Frontal cortex (tissue), 4 donors: ENCODE measurements at places on chromosomes 1 and 21. TPM values are rescaled to one million over a fixed set of nuclear protein-coding genes. Genes with fewer than 3 reads are reported as not detected.

- DNase-seq, result no peak
Measured at GRCh38 chr1:225660544-225660946, 7.6 kb upstream of the ENAH start.

GPR161 gene
- 76.2 TPM for total RNA-seq

TMPRSS15 gene
- not detected for total RNA-seq

DNA sequence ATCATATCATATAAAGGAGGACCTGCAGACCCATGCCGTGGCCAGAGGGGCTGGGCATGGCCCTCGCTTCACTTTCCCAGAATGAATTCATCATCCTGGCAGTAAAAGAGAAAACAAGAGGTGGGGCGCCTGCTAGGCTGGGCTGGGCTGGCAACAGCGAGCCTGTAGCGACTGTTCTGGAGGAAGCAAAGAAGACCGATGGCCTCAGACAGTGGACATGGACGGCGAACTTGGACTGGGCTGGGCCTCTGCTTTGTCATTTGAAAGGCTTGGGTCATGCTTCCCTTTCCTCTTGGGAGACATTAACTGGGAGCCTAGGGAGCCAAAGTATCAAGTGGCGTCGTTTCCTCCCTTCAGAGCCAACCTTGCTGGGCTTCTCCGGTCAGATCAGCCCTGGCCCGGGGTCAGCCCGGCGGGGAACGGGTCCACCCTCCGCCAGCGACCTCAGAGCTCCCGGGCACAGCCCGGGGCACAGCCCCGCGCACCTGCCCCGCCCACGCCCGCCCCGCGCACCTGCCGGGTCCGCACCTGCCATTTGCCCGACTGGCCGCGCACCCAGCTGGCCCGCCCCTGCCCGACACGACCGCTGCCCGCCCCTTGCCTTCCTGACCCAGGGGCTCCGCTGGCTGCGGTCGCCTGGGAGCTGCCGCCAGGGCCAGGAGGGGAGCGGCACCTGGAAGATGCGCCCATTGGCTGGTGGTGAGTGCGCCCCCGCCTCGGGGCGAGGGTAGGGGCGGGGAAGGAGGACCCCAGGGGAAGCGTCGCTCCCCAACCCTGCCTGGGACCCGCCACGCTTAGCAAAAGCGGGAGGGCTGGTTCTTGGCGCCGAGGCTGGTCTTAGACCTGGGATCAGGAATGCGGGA is at the start of gene FAM3B:
FAM3B (plus strand) TSS at position 602 of the 863 bp plus-strand sequence; CDS start at position 681, 79 bp downstream.
- DNase-seq, result no peak

DNA sequence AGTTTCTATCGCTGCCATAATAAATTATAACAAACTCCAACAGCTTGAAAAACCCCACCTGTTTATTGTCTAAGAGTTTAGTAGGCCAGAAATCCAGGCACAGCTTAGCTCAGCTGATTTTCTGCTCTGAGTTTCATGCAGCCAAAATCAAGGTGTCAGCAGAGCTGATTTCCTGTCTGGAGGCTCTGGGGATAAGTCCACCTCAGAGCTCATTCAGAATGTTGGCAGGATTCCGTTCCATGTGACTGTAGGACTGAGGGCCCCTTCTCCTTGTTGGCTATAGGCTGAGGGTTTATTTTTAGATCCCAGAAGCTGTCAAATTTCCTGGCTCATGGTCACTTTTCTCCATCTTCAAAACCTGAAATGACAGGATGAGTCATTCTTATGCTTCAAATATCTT is 91.6 kb upstream of the CHODL start:
- DNase-seq, result no peak

- no peak for DNase-seq
Measured at GRCh38 chr1:51518033-51518585, 957 bp downstream of the EPS15 start.

GRCh38 chr21:35530766-35531165 is 481.7 kb upstream of the RUNX1 start:
- DNase-seq, result no peak

SMCP gene
- not detected for total RNA-seq

DNA sequence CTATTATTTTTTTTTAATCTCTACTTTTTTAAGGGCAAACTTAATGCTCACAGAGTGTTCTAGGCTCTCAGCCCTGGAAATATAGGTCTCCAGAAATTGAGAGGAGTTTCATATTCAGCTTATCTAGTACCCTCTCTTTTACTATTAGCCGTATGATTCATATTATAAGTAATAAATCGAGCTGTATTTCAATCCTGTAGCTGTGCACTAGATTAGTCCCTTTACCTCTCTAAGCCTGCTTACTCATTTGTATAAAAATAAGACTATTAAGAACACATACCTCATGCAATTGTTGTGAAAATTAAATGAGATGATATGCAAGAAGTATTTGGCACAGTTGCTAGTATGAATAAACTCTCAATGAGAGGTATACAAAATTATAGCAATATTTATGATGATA is 128.2 kb upstream of the HOOK1 start:
- DNase-seq, result no peak

DNA sequence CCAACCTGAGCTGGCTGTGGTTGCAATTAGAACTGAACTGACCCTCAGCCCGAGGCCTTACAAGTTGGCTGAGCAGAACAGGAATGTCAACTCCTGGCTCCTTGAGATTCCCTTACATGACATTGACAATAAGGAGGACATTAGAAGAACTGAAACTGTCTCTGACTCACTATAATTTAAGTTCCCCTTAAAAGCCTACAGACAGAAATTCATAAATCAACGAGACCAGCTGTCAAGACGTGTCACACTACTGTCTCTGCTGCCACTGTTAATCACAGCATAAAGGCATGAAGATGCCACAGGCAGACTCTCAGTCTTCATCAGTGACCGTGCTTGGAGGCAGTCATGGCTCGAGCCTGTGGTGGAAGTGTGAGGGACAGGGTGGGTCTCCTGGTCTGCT is 168.8 kb downstream of the GABPA start:
- no peak for DNase-seq

DNA sequence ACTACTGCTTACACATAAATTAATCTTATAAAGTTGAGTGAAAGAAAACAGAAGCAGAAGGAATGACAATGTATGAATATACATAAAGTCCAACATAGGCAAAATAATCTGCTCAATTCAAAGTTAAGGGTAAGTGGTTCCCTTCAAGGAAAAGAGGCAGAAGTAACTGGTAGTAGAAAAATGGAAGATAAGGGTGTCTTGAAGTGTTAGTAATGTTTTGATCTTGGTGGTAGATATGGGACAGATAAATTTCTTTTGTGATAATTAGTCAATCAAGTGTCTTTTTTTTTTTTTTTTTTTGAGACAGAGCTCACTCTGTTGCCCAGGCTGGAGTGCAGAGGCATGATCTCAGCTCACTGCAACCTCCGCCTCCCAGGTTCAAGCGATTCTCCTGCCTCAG is 12.7 kb downstream of the USP48 start:
- DNase-seq, result no peak

GRCh38 chr1:36366091-36366661 is 19.5 kb downstream of the STK40 start:
- DNase-seq, result no peak
